ENCODE measurements at places on chromosomes 5 and 9.

DNA sequence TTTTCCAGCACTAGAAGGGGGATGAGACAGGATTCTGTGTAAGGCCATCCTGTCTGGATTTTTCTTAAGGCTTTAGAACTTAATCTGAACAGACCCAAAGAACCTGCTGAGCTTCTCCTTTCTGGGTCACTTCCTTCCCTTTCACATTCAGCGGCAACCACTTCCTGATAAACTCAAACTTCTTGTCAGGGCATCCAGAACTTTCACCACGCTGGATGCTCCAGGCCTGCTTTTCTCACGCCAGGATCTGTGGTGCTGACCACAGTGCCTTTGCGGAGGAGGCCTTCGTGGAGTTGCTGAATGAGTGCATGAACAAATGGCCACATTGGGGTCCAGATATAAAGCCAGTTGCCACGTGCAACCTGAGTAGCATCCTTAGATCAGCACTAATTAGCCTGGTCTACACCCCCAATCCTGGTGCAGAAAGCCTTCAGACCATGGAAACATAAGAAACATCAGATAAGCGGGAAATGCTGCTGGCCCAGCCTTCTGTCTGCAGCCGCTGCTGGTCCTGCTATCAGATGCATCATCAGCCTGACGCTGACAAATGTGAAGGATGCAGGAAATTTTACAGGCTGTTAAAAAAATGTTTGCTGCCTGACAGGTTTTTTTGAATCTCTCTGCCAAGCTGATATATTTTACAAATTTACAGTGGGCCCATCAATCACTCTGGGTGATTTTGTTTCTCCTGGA, 75.3 kb upstream of the BARHL1 start:
- DNase-seq, result no peak

DNA sequence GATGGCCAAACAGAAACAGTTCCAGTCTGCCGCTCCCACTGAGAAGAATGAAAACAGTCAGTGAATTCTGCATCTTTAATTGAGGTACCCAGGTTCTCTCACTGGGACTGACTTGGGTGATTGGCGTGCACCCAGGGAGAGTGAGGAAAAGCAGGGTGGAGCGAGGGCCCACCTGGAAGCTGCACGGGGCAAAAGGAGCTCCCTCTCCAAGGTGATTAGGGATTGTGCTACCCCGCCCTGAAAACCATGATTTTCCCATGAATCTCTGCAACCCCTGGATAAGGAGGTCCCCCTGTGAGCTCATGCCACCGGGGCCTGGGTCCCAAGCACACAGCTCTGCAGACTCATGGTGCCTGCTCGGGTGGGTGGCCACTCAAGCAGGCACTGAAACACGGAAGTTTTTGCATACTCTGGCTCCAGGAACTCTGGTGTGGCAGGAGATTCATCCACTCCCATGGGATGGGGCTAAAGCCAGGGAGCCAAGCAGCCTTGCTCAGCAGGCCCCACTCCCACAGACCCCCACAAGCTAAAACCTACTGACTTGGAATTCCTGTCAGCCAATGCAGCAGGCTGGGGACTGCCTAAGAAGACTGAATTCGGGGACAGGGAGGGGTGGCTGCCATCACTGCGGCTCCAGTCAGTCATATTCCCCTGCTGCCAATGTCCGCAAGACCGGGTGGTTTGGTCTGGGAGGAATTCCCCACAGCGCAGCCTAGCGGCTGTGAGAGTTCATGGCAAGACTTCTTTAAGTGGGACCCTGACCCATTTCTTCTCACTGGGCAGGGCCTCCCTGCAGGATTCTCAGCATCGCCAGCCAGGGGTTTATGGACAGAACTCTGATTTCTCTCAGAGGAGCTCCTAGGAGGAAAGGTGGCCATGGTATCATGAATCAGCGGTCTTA, 652.2 kb upstream of the RGMB start:
- no peak for DNase-seq

- no peak for DNase-seq
Observed at GRCh38 chr9:89811356-89811755, 206.5 kb downstream of the GADD45G start.

DNA sequence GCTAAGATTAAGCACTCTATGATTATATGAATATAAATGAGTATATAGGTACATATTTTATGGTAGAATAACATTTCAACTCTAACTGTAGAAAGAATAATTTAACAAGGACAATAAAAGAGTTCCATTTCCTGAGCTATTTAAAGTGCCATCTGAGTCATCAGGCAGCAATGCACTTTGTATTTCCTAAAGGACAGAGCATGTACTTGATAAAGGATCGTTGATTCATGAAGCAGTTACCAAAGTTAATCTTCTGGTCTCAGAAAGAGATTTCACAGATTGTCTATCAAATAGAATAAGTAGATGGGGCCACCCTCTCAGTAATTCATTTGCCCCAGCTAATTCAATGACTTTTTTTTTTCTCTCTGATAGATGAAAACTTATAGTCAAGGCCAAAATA, 747.8 kb downstream of the CDH18 start:
- no peak for DNase-seq

DNA sequence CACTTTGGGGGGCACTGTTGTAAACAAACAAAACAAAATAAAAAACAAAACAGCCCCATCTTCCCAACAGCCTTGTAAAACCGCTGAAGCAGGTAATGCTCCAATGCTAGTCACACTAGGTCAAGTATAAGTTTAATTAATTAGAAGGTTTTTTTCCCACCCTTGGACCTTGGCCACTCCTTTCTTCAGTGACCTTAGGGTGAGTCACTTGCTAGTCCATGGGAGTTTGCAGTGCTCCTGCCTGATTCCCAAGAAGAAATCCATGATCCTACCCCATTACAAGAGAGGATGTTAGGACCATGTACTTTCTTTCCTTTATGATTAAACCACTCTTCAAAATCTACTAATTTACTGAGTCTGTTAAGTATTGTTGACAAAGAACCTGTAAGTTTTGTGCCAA, 192.2 kb upstream of the CDKN2B start:
- no peak for DNase-seq

DNA sequence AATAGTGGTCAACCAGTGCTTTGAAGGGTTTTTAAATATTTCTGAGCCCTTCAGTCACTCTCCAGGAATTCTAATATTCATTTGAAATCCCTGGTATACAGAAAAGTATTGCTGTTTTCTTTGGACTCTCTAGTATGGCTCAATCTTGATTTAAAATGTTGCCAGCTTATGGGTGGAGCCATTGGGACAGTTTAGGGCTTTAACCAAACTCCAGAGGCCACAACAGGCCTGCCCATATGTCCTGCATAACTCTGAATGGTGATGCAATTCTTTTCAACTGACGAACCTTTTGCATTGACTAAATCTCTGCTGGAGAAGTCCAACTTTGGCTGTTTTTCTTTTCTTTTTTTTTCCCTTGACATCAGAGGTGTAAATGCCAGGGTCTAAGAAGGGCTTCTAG, 10.3 kb upstream of the ANKHD1 start:
- no peak for DNase-seq

DNA sequence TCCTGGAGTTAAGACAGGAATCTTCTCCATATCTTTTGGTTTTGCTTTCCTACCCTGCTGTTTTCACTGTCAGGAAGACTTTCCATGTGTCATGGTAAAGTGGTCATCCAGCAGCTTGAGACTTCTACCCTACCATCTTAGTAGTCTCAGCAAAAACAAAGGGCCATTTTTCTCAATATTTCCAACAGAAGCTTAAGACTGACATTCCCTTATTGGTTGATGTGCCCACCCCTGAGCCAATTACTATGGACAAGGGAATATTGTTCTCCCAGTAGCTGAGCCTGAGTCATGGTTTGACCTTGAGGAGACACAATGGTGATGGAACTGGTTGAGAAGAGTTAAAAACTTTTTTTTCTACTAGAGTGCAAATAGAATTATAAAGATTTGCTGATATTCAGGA, 105.6 kb downstream of the CSNK1G3 start:
- DNase-seq, result no peak

GRCh38 chr9:130912932-130913598, 16.5 kb upstream of the QRFP start:
- DNase-seq, result no peak

DNA sequence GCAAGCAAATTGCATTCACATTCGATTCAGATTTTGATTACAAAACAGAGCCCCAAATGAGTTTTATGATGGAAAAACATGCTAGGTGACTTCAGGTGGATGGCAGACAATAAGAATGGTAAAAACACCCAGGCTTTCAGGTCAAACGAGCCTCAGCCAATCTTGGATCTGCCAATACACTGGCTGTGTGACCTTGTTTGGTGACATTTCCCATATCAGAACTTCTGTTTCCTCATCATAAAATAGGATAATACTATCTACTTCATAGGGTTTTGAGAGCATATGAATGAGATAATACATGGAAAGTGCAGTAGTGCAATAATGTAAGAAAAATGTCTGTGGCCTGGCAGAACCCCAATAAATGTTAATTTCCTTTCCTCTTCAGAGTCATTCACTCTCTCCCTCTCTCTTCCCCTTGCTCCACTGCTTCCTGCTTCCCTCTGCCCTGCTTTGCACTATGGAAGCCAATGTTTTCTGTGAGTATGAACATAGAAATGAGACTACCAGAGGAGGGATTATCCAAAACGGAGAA, 54.7 kb downstream of the SH3RF2 start:
- no peak for DNase-seq

- no peak for DNase-seq
Observed at GRCh38 chr5:61273279-61273975, 58.6 kb upstream of the ZSWIM6 start.

GRCh38 chr9:12847561-12847960, 72.7 kb downstream of the LURAP1L start:
- DNase-seq, result no peak

Data from NCI-H446 treated with DMSO at 0.1 percent for 48 hours (cell line).